Gastroesophageal sphincter (tissue), 4 donors: ENCODE measurements at places on chromosomes 4 and X. TPM values are rescaled to one million over a fixed set of nuclear protein-coding genes. Genes with fewer than 3 reads are reported as not detected.

- no peak for ATAC-seq
These were observed 240.5 kb upstream of the CXXC4 start for GRCh38 chr4:104735174-104735573.

- peak; percentile 34 for ATAC-seq
These were observed 702 bp upstream of the CDKN2AIP start for GRCh38 chr4:183443655-183444213.

DNA sequence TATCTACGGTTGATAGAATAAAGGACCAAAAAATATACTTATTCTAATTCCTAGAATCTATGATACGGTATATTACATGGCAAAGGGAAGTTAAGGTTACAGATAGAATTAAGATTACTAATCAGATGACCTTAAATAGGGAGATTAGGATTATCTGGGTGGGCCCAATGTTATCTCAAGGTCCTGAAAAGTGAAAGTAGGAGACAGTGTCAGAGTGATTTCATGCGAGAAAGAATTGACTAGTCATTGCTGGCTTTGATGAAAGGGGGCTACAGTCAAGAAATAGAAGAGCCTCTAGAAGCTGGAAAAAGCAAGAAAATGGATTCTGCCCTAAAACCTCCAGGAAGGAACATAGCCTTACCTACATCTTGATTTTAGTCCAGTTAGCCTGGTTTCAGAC, 176.9 kb upstream of the PPP1R2C start:
- no peak for ATAC-seq

DNA sequence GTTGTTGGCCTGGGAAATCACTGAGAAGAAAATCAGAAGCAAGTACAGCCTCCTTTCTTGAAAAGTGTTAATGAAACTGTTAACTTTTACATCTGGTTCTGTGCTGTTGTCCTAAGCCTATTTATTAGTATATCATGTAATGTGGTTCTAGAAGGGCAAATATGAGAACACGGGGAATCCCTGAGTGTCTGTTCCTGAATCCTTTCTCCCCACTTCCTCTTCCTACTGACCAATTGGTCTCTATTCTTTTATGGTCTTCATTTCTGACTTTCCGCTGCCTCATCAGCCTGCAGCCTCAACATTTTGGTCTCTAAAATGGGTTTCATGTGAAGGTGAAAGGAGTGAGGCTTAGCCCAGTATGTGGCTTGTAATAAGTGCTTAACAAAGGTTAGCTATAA, 159.9 kb upstream of the MAMLD1 start:
- ATAC-seq = no peak

GRCh38 chr4:102730968-102731533, 29.7 kb downstream of the MANBA start:
- no peak for ATAC-seq

DNA sequence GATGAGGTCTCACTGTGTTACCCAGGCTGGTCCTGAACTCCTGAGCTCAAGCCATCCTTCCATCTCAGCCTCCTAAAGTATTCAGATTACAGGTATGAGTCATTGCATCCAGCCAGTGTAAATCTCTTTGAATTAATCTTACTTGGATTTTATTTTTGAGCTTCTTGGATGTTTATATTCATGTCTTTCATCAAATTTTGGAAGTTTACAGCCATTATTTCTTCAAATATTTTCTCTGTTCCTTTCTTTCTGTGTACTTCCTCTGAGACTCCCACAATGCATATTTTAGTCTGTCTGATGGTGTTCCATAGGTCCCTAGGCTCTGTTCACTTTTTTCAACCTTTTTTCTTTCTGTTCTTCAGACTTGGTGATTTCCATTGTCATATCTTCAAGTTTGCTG, 34.9 kb downstream of the ZCCHC13 start:
- ATAC-seq = no peak

GRCh38 chr4:71006203-71006907, 12.9 kb downstream of the DCK start:
- ATAC-seq = no peak

DNA sequence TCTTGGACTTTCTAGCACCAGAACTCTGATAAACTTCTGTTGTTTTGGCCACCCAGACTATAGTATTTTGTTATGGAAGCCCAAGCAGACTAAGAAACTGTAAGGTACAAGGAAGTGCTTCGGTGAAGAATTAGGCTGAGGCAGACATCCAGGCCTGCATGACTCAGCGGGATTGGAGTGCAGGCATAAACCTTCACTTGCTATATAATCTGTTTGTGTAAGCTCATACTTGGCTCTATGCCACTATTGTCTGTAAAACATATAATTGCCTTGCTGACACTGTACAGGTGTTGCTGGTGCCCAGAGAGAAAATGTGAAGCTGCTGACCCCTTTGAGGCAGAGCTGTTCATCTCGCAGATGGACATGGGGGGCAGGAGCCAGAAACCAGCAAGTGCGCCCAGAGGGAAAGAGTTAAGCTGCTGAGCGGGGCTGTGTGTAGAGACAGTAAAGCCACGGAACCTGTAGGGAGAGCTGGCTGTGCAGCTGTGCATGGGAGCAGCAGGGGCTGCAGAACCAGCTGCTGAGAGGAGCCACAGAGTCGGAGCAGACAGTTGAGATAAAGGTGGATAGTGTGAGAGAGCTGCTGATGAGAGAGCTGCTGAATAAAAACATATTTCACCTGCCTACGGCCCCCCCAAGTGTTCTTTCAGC, 96.2 kb downstream of the RBM46 start:
- no peak for ATAC-seq

DNA sequence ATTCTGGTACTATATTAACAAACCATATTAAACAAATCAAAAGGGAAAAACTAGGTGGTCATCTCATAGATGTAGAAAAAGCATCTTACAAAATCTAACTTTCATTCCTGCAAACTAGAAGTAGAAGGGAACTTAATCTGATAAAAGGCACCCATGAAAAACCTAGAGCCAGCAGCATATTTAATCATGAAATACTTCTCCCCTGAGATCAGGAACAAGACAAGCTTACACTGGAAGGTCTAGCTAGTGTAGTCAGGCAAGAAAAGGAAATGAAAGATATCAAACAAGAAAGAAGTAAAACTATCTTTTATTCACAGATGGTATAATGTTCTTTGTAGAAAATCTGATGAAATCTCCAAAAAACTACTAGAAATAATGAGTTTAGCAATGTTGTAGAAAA, 41.2 kb downstream of the ATP10D start:
- no peak for ATAC-seq

- peak; percentile 67 for ATAC-seq
These were observed 26.7 kb downstream of the HTT-AS start for GRCh38 chr4:3047464-3048286.

- no peak for ATAC-seq
These were observed 215.8 kb downstream of the PACRGL start for GRCh38 chr4:20916106-20916505.

DNA sequence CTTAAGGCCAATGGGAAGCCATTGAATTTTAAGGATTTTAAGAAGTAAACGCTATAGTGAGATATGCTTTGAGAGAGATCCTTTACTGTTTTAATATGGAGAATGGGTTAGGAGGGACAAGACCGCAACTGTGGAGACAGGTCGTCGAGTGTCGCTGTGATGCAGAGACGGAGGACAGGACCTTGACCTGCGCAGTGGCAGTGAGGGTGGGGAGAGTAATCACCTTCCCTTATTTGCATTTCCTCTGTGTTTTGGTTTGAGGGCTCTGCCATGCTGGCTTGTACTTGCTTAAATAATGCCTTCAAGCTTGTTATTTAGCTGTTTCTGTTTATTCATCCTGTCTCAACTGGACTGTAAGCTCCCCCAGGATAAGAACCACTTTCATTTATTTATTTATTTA, 345.0 kb downstream of the FBXW7 start:
- no peak for ATAC-seq

- no peak for ATAC-seq
These were observed 46.5 kb upstream of the NKAP start for GRCh38 chrX:119989905-119990555.

- no peak for ATAC-seq
These were observed 3.9 kb downstream of the TFDP3 start for GRCh38 chrX:133214301-133214700.

DNA sequence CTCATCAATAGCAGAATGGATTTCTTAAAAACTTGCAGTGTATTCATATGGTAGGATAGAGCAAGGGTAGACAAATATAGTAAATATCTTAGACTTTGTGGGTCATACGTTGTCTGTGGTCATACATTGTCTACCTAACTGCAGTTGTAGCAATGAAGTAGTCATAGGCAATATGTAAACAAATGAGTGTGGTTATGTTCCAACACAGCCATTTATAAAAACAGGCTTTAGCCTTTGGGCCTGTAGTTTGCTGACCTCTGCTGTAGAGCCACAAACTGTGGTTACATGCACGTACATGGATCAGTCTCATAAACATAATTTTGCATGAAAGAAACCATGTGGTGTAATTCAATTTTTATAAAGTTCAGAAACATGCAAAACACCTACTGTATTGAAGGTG, 98.9 kb downstream of the LARP1B start:
- no peak for ATAC-seq

GRCh38 chr4:186032259-186032658, 36.7 kb upstream of the TLR3 start:
- no peak for ATAC-seq

DNA sequence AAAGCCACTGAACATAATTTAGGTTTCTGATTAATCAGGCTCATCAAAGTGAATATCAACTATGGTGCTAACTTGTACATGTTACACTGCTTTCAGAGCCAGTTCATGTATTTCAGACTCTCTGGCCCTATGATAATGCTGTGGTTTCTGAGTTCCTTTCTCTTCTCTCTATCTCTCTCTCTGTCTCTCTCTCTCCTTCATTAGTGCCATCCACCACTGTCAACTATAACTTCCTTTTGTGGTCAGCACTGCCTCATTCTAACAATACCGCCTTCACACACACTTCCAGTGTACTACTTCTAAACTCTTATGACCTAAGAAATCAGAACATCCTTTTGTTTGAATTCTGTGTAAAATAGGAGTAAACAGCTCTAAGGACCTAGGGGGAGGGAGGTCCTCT, 907.1 kb downstream of the RPA4 start:
- no peak for ATAC-seq

DNA sequence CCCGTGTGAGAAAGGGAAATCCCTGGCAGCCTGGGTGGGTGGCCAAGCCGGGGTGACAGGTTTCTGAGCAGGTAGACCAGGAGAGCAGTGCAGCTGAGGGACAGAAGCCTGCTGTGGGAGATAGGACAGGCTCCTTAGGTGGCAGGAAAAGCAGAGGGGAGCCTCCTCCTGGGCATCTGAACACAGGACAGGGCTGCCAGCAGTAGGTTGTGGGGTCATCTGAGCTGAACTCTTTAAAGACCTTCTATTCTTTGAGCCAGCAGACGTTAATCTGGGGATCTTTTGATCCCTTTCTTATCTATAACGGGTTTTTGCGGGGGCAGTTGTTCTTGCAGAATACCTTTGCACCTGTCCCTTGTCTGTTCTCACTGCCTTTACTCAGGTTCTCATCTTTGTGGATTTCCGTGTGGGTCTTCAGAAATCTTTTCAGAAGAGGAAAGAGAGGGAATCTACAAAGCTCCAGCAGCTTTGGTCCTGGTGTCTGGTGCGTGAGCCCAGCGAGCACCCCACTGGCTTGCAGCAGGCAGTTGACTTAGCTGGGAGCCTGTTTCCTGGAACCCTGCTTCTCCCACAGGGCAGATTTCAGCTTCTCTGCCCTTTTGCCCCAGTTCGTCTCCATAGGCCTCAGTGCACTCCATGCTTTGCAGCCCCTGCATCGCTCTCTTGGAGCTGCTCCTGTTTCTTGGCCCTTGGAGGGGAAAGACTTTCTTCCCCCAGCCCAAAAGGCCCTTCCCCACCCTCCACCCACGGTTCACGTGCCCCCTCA, 35.8 kb upstream of the TADA2B start:
- no peak for ATAC-seq

- no peak for ATAC-seq
These were observed 905.2 kb downstream of the TRAM1L1 start for GRCh38 chr4:116180157-116180601.

DNA sequence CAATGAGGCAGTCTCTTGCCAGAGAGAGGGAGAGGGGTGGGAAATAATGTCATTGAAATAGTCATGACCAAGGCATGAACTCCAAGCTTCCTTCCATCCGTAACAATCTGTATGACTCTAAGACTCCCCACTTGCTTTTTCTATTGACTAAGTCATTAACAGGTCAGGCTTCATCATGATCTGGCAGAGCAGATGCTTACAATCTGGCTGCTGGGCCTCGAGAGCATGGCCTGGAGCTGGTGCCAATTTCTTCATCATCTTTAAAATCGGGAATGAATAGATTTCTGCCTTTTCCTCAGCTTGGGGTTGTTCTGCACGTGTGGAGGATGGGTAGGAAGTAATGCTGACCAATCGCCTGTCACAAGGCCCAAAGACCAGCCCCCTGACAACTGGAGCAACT, 280.6 kb upstream of the CLNK start:
- ATAC-seq = no peak

GRCh38 chr4:143626134-143626911, 74.2 kb downstream of the FREM3 start:
- ATAC-seq = peak; percentile 93

- ATAC-seq = peak; percentile 91
These were observed 67.5 kb downstream of the FBXL5 start for GRCh38 chr4:15587649-15588048.

GRCh38 chr4:101037938-101038413, 309.4 kb downstream of the PPP3CA start:
- no peak for ATAC-seq

DNA sequence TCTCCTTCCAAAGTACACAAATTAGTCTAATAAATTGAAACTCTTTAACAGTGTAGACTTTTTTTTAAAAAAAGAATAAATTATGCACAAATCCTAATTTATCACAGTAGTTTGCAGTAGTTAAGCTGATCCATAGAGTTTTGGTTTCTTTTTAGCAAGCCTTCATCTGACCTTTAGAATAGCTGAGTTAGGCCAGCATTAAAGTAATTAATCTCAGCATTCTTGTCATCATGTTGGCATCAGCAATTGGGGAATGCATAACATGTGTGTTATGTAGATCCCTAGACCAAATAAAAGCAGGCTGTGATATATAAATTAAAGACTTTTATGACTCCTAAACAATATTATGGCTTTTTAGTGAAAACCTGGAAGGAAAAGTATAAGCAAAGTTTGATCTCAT, 426.5 kb upstream of the PABPC4L start:
- ATAC-seq = no peak

- no peak for ATAC-seq
These were observed 13.8 kb downstream of the ACSL4 start for GRCh38 chrX:109719264-109719663.

PPP4R3C gene
- total RNA-seq = not detected

PPEF2 gene
- not detected for total RNA-seq

RAB41 gene
- not detected for total RNA-seq

MAGEE1 gene
- 5.3 TPM for total RNA-seq

NWD2 gene
- total RNA-seq = 0.67 TPM

NEUROG2 gene
- total RNA-seq = not detected

SNCA gene
- total RNA-seq = 5.0 TPM

SYTL4 gene
- total RNA-seq = 21.1 TPM

PHOX2B gene
- not detected for total RNA-seq

IBSP gene
- not detected for total RNA-seq

LINC00632 gene
- total RNA-seq = 18.2 TPM

MAGEA12 gene
- total RNA-seq = not detected

BMX gene
- total RNA-seq = 4.4 TPM

SHROOM4 gene
- 11.0 TPM for total RNA-seq
